Activated naive CD8-positive, alpha-beta T cell treated with anti-CD3 and anti-CD28 coated beads, Interleukin-2, amount 10 ng/mL, durations not matched to agents 7 days and 5 days (primary cell): ENCODE measurements at places on chromosomes 2 and 18. TPM values are rescaled to one million over a fixed set of nuclear protein-coding genes. Genes with fewer than 3 reads are reported as not detected.

- DNase-seq = no peak
Measured at GRCh38 chr2:217154923-217155322, 295.1 kb upstream of the TNP1 start.

PROKR1 gene
- total RNA-seq = not detected

DNA sequence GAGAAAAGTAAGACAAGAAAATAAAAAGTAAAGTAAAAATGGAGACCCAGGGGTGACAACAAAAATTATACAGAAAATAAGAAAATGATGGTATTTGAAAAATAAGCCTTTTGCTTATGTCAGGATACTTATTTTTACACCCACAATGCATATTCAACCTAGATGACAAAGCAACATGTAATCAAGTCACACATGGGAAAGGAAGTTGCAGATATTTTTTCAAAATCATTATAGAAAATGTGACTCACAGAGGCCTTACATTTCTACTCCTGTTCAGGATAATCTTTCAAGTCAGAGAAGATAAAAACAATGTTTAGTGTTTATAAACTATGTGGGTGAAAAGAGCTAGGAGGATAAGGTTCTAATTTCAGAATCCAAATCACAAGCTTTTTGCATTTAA lies 275.3 kb upstream of the UBE2E3 start:
- no peak for DNase-seq

DNA sequence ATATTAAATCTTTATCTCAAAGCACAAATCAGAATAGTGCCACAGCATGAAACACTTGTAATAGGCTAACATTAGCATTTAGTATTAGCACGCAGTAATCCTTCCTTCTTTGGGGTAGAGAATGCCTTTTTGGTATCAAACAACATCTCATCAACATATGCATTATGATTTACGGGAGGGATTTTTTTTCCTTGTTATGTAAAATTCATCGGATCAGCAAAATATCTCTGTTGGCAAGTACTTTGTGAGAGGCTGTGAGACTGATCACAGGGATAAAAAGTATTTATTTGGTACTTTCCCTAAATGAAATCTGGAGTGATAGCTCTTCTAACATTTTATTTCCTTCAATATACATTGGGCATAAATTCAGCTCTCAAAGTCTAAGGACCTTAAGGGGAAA lies 68.4 kb upstream of the TMEM178A start:
- no peak for DNase-seq

ZEB2 gene
- 17.8 TPM for total RNA-seq
